ENCODE measurements at places on chromosomes 1 and 21.

- DNase-seq = no peak
These were observed 193.9 kb upstream of the LMO4 start for GRCh38 chr1:87134625-87135328.

- DNase-seq = no peak
These were observed 654.5 kb downstream of the MATN1 start for GRCh38 chr1:30068787-30069472.

DNA sequence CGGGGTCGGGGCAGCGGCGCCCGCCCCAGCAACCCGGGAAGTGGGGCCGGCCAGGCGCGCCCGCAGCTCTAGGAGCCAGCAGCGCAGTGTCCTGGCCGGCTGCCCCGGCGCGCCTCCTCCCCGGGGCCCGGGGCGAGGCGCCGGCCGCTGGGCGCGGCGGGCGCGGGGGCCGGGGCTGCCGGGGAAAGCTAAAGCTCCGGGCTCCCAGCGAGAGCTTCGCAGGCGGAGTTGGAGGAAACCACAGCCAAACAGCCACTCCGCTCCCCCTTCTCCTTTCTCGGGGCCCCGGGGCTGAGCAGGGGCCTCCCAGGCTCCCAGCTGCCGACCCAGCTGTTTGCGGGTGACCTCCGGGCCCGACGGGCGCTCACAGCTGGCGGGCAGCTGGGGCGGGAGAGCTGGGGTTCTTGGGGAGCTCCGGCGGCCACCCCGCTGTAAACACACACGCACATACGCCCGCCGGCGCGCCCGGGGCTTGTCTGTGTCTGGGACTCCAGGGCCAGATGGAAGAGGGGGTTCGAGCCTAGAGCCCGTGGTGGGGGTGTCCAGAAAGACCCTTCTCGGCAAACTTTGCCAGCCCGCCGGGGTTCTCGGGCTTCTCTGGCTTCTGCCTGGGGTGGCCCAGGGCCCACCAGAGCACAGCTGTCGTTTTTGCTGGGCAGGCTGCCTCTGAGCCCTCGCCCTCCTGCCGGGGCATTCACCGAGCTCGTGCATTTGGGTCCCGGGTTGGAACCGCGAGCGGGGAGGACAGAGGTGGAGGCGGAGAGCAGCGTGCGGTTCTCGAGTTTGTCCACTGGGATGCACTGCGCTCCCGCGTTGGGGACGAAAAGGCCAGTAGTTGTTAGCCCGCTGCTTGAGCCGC, 1.5 kb downstream of the AJAP1 start:
- DNase-seq = no peak

- DNase-seq = no peak
These were observed 5.4 kb downstream of the CD2 start for GRCh38 chr1:116759636-116760035.

- no peak for DNase-seq
These were observed 5.0 kb upstream of the EFNA3 start for GRCh38 chr1:155073377-155074242.

DNA sequence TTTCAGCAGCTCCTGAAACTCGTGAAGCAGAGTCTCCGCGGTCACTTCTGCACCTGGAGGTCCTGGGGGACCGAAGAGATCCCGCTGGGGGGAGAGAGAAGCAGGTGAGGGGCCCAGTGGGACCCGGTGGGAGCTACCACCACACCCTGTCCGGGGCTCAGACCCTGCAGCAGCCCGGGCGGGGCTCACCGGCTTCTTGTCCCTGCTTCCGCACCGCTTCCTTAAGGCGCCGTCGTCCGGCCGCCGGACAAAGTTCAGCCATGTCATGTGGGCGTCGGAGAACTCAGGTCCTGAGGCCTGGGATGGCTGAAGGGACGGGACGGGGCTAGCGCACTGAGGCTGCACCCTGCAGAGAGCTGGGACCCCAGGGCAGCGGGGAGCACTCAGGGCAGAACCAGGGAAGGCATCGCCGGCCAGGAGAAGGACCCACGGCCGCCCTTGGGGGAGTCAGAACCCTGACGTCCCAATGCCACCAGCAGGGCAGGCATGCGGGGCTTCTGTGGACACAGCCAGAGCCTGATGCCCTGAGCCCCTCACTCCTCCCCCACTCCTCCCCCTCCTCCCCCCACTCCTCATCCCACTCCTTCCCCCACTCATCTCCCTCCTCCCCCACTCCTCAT, 2.2 kb downstream of the C1QTNF12 start:
- DNase-seq = no peak

DNA sequence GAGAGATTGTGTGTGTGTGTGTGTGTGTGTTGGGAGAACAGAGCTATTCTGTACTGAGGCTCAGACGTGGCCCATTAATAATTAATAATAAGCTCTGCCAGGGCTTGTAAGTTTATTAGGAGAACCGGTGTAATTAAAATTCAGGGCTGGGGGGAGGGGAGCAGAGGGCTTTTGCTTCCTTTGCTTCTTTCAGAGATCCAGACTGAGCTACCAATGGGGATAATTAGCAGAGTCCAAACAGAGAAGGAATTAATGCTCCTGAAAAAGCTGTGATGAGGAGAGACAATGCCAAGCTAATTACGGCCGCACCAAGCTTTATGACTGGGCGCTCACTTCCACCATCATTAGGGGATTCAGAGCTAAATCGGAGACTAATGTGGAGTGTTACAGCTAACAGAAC, 4.5 kb downstream of the SYT6 start:
- DNase-seq = no peak

GRCh38 chr1:214573386-214574318, 22.2 kb upstream of the PTPN14 start:
- DNase-seq = no peak

GRCh38 chr1:62891956-62892562, 108.1 kb downstream of the ATG4C start:
- DNase-seq = no peak

DNA sequence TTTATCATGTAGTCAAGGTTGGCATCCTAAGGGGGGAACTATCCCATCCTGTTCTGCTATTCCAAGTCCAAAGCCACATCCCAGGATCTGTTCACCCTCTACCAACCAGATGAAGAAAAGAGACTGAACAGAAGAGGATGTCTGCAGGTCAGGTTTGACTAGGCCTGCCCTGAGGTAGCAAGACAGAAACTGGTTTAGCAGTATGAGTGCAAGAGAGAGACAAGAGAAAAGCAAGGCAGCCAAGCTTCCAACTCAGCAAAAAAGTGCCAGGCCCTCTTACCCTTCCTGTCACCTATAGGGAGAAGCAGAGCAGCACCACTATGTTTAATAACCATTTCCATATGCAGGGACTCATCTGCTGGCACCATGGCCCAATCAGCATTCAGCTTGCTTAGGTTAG, 320.8 kb upstream of the DUSP10 start:
- no peak for DNase-seq

DNA sequence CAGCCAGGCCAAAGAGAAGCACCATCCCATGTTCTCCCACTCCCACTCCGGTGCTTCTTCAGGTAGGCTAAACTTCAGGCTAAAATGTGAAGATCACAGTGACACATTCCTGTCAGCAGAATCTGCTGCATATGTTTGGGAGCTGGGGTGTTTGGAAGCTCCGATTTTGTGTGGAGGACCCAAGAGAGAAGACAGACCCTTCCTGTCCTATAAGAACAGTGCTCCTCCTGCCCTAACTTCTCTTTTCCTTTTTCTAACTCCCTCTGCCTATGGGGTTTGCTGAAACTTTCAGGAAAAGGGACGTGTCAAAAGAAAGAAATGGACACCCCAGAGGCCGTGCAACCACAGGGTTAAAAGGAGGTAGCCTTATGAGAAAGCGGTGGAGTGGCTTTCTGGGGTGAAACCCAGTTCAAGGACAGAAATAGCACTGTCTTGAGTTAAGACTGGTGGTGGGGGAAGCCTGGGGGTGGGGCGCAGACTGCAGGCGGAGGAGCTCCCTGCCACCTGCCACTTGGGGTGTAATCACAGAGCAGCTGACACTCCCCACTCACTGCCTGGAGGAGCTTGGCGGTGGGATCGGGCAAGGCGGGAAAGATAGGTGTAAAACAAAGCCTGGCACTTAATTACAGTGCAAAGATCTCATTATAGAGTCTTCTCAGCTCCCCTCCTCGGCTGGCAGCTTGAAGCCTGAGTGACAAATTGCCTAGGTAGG, 645 bp upstream of the TLR5 start:
- DNase-seq = no peak

GRCh38 chr1:109275706-109276345, 7.1 kb downstream of the PSRC1 start:
- no peak for DNase-seq

GRCh38 chr1:104105465-104105864, 355.8 kb downstream of the AMY1C start:
- no peak for DNase-seq

DNA sequence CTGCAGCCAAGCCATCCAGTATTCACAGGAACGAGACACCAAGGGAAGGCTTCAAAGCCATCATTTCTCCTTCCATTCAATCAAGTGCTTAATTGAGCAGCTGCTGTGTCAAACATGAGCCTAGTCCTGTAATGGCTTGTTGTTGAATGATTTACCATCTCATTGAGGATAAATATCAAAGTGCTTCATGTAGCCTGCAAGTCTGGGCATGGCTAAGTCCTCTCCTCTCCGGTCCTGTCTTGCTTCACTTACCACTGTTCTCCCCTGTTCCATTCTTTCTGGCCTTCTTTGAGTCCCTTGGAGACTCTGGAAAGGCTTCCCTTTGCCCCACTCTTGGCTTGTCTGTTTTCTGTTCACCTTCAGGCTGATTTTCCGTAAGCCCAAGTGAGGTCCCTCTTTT, 279.8 kb downstream of the PBX1 start:
- DNase-seq = no peak

DNA sequence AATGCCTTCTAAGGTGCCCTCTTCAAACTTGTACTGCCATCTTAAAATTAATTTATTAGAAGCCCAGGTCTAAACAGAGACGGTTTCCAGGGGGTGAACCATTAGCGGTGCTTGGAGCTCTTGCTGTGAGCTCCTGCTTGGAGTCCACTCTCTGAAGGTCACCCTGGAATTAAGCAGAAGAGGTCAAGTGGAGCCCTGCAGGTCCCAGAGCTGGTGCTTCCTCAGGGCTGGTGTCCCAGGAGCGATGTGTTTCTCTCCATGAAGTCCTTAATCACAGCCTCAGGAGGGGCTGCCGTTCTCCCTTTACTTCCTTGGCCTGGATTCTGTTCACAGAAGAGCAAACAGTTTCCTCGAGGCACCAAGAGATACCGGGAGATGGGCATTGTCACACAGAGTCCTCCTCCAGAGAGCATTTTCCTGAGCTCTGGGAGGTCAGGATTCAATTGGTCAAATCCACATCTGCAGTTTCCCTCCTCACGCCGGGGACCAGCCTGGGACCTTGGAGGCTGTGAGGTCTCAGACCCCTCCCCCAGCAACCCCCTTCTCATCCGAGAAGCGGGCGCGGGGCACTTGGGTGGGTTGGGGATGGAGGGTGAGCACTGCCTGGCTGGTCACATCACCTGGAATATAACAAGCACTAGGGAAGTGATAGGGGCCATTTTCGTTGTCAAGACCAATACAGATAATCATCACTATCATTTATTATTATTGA, 310.4 kb downstream of the AJAP1 start:
- no peak for DNase-seq

All from CMK (cell line).